Endothelial cell of umbilical vein (primary cell): ENCODE measurements at places on chromosomes 13 and 19. TPM values are rescaled to one million over a fixed set of nuclear protein-coding genes. Genes with fewer than 3 reads are reported as not detected.

The CGB2 gene
- total RNA-seq: not detected in 2 replicates

The CFAP97D2 gene
- not detected in 2 replicates for total RNA-seq

The CCDC169 gene
- total RNA-seq: 2.5 and 5.3 TPM in 2 replicates

The RNF17 gene
- not detected in 2 replicates for total RNA-seq

The ZNF296 gene
- 1.8 and 2.1 TPM in 2 replicates for total RNA-seq

- no peaks in the 10 kb centered on the region for H3K36me3 ChIP-seq
- H3K27ac ChIP-seq: no peak overlapping the region
- peak; percentile 33 for DNase-seq
- no peak overlapping the region for H3K4me3 ChIP-seq
Observed at GRCh38 chr13:37601648-37602440, 3.3 kb upstream of the POSTN start.

DNA sequence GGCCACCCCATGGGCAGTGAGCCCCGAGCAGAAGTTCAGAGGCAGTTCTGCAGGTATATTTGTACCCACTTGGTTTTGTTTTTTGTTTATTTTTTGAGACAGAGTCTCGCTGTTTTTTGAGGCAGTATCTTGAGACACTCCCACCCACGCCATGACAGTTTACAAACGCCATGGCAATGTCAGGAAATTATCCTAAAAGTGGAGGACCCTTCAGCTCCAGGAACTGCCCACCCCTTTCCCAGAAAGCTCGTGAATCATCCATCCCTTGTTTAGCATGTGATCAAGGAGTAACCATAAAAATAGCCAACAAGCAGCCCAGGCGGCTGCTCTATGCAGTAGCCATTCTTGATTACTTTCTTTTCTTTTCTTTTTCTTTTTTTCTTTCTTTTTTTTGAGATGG is 41.0 kb downstream of the CELF5 start:
- no peaks in the 10 kb centered on the region for H3K4me1 ChIP-seq
- DNase-seq: no peak
- H3K4me3 ChIP-seq: no peak overlapping the region
- no peak overlapping the region for H3K27ac ChIP-seq
- H3K36me3 ChIP-seq: no peaks in the 10 kb centered on the region

GRCh38 chr19:48768994-48769713 is 13.8 kb downstream of the FGF21 start:
- H3K36me3 ChIP-seq: no peaks in the 10 kb centered on the region
- no peak overlapping the region for H3K27ac ChIP-seq
- H3K4me1 ChIP-seq: no peaks in the 10 kb centered on the region
- H3K27me3 ChIP-seq: no peaks in the 10 kb centered on the region
- no peak for DNase-seq
- no peak overlapping the region for H3K4me3 ChIP-seq

- H3K4me1 ChIP-seq: no peaks in the 10 kb centered on the region
- H3K36me3 ChIP-seq: no peaks in the 10 kb centered on the region
- DNase-seq: no peak
- no peak overlapping the region for H3K27ac ChIP-seq
Observed at GRCh38 chr13:83085186-83085900, 796.9 kb downstream of the SLITRK1 start.

GRCh38 chr13:49877629-49878218 is 58.4 kb downstream of the SPRYD7 start:
- H3K27ac ChIP-seq: no peak overlapping the region
- H3K4me3 ChIP-seq: no peak overlapping the region
- DNase-seq: no peak
- H3K4me1 ChIP-seq: no peaks in the 10 kb centered on the region
- no peaks in the 10 kb centered on the region for H3K27me3 ChIP-seq

DNA sequence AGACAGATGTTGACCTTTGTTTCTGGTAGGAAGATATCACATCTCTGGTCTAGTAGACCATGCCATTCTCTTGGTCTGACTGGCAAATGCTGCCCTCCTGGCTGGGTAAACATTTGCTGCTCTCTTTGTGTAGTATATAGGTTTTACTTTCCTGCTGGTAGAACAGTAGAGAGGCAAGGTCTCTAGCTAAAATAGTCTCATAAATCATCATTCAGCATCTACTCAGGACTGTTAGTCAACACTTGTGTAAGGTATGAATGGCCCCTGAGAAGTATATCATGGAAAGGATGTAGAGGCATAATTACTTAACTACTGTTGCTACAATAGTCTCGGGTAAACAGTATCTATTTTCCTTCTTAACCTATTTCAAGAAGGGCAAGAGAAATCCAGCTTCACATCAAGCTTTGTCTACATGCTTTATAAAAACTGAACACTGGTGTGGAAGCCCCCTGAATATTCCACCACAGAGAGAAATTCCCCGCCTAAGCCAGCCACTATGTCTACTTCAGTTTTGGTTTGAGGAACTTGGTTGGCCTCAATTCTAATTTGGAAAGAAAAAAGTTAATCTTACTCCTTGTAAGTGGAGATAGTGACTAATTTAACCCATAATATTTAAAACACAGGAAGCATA is 18.4 kb upstream of the MYCBP2 start:
- no peaks in the 10 kb centered on the region for H3K4me1 ChIP-seq
- no peak for DNase-seq
- no peak overlapping the region for H3K4me3 ChIP-seq
- H3K27me3 ChIP-seq: no peaks in the 10 kb centered on the region
- H3K36me3 ChIP-seq: no peaks in the 10 kb centered on the region
- H3K27ac ChIP-seq: no peak overlapping the region

GRCh38 chr19:55831846-55832245 is at the start of gene NLRP11:
Gene NLRP11 (minus strand): TSS chr19:55831999. CDS start chr19:55818174, 13,825 bp downstream.
- no peaks in the 10 kb centered on the region for H3K36me3 ChIP-seq
- no peaks in the 10 kb centered on the region for H3K4me1 ChIP-seq
- DNase-seq: no peak

- H3K27me3 ChIP-seq: no peaks in the 10 kb centered on the region
- peak overlapping the region; percentile 86 for H3K4me3 ChIP-seq
- H3K36me3 ChIP-seq: peaks cover 8% of the 10 kb centered on the region
- DNase-seq: no peak
- peak overlapping the region; percentile 92 for H3K27ac ChIP-seq
- peaks cover 23% of the 10 kb centered on the region for H3K4me1 ChIP-seq
Observed at GRCh38 chr19:3970313-3970807, 539 bp downstream of the DAPK3 start.
